ENCODE measurements at places on chromosomes 7 and 10. TPM values are rescaled to one million over a fixed set of nuclear protein-coding genes. Genes with fewer than 3 reads are reported as not detected.

GRCh38 chr7:21041666-21042065 lies 255.0 kb upstream of the SP8 start:
- DNase-seq: no peak

GRCh38 chr10:21242915-21243314 lies 282.6 kb downstream of the SKIDA1 start:
- DNase-seq: no peak

DNA sequence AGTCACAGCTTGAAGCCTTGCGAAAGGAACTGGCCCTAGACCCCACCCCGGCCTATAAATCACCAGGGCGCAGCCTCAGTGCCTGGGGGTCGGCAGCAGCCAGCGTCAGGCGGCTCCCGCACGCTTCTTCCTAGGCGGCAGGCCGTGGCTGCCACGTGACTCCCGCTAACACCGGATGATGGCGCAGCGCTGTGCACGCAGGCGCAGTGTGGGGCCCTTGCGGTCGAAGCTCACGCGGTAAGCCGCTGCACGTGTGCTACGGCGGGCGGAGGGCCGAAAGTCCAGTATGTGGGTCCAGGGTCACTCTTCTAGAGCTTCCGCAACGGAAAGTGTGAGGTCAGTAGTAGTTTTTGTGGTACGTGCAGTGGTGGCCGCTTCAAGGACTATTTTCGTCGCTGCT lies at the start of gene STK31:
Gene STK31, plus strand, starts transcription at position 220 of the 400 bp plus-strand sequence. Its CDS starts 67 bp downstream, at position 287.
- no peak for DNase-seq

- no peak for DNase-seq
Observed at GRCh38 chr7:17153536-17153935, 144.9 kb upstream of the AHR start.

- no peak for DNase-seq
Observed at GRCh38 chr7:45563401-45563800, 10.8 kb upstream of the ADCY1 start.

Gene AMPH
- 2.6 TPM for total RNA-seq

Data from body of pancreas (tissue), 4 donors.